NCI-H146 (cell line): ENCODE measurements at places on chromosomes 7 and 10.

DNA sequence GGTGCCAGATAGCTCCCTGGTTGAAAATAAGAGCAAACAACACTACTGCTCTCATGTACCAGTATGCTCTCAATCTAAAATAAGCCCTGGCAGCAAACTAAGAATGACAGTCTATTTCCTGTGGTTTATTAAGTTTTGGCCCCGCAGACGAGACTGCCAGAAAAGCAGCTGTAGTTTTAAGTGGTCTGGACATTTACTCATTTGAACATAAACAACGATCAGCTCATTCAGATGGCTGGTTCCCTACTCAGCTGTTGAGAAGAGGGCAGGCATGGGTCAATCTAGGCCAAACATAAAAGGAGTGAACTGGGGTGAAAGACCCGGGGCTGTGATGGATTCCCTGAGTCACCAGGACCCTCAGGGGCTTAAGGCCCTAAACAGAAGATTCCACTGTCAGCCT lies 4.5 kb downstream of the TRIL start:
- DNase-seq: no peak

- no peak for DNase-seq
These were observed 48.3 kb upstream of the RNF32 start for GRCh38 chr7:156592155-156592884.

DNA sequence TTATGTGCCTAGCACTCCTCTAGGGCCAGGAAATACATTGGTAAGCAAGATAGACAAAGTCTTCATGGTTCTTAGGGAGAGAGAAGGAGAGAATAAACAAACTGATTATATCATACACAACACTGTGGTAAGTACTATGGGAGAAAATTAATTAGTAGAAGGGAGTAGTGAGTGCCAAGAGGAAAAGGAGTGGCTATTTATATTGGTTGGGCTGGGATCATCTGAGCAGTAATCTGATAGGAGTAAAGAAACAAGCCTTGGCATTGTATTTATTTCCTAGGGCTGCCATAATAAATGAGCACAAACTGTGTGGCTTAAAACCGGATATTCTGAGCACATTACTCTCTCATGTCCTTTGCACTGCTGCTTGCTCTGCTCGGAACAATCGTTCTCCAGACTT lies 158.1 kb upstream of the PHF14 start:
- no peak for DNase-seq

DNA sequence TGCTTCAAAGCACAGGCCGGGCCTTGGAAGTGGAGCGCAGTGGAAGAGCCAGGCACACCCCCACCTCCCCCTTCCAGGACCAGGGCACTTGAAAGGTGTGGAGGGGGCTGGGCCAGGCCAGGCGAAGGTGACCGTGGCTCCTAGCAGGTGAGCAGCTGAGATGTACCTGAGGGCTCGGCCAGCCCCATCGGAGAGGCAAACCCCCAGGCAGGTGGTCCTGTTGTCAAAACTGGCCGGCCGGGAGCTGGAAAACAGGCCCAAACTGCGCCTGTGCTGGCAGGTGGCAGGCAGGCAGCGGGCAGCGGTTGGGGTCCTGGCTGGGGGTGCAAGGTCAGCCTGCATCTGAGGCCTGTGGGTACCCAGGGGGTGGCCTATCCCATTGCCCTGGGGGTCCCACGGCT lies 96.4 kb upstream of the DNAAF5 start:
- DNase-seq: no peak

DNA sequence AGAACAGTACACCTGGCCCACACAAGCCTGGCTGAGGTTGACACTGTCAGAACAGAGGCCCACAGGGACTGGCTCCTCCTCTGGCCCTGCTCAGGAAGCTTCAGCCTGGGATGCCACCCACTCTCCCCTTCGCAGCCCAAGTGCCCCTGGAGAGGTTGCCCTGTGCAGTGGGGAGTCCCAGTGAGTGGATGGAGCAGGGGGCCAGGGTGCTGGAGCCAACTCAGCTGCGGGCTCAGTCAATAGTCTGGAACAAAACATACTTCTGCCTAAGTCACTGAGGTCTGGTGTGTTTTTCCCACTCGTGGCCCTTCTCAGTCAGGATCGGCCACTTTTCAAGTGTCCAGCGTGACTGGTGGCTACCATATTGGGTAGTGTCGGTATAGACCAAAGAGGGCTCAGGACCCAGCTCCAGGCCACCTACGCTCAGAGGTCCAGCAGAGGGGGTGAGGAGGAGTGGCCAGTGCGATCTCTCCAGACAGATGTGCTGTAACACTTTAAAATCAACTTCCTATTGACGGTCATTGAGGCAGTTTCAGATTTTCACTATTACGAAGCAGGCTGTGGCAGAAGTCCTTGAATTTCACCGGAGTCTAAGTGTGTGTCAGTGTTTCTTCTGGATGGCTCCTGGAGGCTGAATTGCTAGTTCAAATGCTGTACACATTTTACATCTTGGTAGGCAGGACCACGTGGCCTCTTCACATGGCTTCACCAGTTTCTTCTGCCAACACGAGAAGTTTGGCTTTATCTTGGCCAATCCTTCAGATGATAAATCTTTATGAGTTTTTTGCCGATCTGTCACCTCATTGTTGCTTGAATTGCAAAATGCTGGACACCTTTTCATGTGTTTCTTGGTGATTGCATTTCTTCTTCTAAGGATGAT lies 994 bp upstream of the GCK start:
- no peak for DNase-seq

DNA sequence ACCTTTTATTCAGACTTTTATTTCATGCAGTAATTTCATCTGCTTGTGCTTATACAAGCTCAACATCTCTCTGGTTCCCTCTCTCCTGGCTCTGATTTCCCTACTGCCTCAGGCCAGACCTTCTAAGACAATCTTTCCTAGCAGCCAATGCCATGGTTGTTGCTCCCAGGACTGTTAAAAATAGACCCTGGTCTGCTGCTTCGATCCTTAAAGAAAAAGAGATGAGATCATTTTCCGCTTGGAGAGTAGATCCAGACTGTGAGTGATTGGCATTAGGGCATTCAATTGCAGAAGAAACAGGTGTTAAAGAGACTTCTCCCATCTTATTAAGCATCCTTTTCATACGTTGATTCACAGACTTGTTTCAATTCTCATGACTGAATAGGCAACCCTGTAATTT lies 68.4 kb upstream of the ITGB1 start:
- DNase-seq: no peak

GRCh38 chr10:37775612-37776011 lies 81.8 kb downstream of the ZNF248 start:
- no peak for DNase-seq

DNA sequence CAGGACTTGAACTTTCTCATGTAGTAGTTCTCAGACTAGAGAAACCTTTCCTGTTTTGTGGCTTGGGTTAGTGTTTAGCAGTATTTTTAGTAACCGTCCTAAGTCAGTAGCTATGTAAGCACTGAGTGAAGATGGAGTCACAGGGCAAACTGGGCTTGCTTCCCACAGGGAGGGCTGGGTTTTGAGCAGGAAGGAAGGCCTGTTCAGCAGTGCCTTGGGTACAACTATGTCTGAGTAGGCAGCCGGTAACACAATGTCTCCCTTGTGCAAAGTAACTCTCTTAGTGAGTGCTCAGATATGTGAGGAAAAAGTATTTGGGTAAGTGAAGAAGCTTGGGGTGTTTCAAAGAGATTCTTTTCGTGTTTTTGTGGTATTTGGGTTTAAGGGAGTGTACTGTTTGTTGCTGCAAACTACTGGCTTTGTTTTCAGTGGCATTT lies 96.4 kb downstream of the CCSER2 start:
- no peak for DNase-seq

GRCh38 chr7:8480527-8480926 lies 47.1 kb downstream of the NXPH1 start:
- DNase-seq: no peak

- no peak for DNase-seq
These were observed 21.0 kb downstream of the CDK6 start for GRCh38 chr7:92815412-92815811.

- DNase-seq: no peak
These were observed 62.8 kb upstream of the KDM7A start for GRCh38 chr7:140239653-140239935.

DNA sequence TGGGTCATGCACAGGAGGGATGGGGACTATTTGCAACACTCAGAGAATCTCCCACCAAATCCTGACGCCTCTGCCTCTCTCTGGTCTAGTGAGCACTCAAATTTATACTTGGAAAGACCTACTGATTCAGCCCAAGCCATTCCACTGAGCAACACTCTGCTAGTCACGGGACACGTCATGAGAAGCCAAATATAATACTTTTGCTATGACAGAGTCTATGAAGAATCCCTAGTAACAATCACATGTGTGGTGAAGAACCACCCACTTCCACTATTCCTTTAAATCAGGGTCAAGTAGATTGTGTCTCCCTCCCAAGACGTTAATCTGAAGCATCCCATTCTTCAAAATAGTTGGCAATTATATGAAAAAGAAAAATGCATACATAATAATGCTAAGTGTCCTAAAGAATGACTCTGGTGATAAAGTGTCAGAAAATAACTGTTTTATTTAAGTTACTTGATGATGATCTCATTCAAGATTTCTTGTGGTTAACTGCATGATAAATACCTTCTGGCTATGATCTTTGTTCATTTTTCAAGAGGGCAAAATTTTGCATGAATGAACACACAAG lies 28.5 kb downstream of the CHCHD3 start:
- no peak for DNase-seq

GRCh38 chr10:49144058-49144720 lies 10.4 kb upstream of the FAM170B start:
- no peak for DNase-seq
